HuH-7 (cell line): ENCODE measurements at places on chromosomes 1 and 21.

GRCh38 chr21:45306832-45307571 is 19.3 kb upstream of the POFUT2 start:
- DNase-seq, result no peak

DNA sequence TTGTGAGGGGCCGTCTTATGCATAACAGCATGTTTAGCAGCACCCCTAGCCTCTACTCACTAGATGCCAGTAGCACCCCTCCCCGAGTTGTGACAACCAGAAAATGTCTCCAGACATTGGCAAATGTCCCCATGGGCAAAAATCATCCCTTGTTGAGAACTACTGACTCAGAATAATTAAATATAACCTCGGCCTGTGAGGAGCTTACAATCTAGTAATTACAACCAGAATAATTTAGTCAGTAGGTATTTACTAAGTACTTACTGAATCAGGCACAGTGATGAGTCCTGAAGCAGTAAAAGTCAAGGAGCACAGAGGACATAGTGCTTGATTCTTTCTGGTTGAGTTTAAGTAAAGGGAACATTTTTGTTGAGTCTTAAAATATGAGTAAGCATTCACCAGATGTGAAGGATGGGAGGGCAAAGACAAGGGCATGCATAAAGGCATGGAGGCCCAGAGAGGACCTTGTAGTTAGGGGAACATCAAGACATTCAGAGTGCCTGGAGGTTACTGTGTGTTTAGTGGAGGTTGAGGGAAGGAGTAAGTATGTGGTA is 44.1 kb upstream of the KCNQ4 start:
- DNase-seq, result no peak

- no peak for DNase-seq
These were observed 132.5 kb downstream of the ZMYM4 start for GRCh38 chr1:35401049-35401448.

GRCh38 chr1:99763956-99764355 is 2.5 kb downstream of the FRRS1 start:
- DNase-seq, result no peak

GRCh38 chr1:30087465-30087864 is 635.9 kb downstream of the MATN1 start:
- DNase-seq, result peak; percentile 20

- DNase-seq, result no peak
These were observed 17.6 kb upstream of the VPS45 start for GRCh38 chr1:150049926-150050325.

DNA sequence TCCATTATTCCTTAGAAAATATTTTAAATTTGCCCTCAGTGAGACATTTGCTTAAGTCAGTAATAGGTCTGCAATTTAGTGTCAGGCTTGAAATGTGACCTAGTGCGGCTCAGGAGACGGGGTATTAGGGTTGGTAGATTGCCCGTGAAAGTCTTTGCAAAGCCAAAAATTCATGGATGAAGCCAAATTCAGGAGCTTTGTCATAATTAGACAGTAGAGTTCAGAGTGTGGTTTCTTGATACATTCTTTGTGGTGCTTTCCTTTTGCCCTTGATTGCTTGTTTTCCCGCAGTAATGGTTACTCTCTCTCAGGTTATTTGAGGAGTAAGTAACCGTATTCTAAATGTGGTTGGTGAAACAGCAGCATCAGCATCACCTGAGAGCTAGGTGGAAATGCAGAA is 120.7 kb downstream of the RPS6KC1 start:
- no peak for DNase-seq

DNA sequence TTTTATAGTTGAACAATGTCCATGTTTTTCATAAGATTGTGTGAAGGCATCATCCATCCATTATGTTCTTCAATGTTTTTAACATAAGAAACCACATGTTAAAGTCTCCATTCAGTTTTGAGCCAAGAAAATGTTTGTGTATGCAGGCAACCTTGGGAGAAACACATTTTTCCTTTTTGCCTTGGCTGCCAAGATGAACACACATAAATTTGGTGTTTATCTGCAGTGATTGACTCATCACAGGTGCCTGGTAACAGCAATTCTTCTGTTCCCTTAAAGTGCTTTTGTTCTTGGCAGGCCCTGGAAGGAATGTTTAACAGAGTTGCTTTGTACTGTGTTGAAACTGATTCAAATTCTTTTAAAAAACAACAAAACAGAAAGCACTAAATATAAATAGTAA is 709.9 kb upstream of the ADGRL4 start:
- no peak for DNase-seq

DNA sequence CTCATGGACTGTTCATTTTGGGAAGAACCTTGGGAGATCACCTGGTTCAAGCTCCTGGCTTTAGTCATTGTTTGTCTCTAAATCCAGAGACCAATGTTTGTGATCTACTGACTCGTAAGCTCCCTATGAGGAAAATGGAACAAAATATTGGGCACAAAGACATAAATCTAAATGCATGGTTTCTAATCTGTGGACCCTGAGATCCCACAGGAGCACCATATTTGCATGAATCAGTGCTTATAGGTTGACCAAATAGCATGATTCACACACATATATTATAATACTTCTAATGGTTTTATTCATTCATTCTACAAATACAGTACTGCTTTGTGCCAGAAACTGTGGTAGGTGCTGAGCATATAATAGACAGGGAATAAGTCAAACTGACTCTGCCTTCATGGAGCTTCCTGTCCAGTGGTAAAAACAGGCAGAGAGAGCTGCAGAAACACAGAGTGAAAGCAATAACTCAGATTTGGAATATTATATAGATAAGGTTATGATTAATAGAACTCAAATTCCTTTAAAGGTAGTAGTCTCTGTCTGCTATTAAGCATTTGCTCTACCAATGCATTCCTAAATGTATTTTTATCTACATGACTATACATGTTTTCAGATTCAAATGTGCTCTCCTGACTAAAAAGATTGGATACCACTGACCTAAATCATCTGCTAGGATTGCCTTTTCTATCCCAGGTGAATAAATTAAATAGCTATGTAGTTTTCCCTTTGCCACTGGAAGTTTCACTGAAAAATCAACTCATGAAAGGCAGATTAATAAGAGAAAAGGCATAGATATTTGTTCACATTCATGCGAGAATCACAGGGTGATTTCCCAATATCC is 198.6 kb upstream of the CAMK1G start:
- DNase-seq, result no peak

DNA sequence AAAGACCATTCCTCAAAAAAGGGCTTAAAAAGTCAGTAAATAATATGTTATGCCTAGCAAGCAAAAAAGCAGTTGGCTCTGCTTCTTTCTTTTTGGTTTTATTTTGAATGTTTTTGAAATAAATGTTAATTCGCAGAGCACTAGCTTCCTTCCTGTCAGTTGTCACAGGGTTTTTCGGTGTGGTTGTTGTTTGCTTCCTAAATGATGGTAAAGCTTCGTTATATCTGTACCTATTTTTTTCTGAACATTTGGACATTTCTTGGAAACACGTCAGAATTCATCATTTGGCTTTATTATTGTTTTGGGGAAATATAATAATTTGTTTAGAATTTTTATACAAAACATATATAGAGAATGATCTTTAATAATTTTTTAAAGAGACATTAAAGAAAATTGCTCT is 351.9 kb upstream of the SGIP1 start:
- no peak for DNase-seq
